ENCODE measurements at places on chromosomes 1 and 21. TPM values are rescaled to one million over a fixed set of nuclear protein-coding genes. Genes with fewer than 3 reads are reported as not detected.

DHRS3 gene
- polyA plus RNA-seq = 80.7 TPM

MFN2 gene
- 71.4 TPM for polyA plus RNA-seq

PRR9 gene
- not detected for polyA plus RNA-seq

NIT1 gene
- 50.5 TPM for polyA plus RNA-seq

ADGRL2 gene
- polyA plus RNA-seq = 180 TPM
